ENCODE measurements at places on chromosomes 5 and 9. TPM values are rescaled to one million over a fixed set of nuclear protein-coding genes. Genes with fewer than 3 reads are reported as not detected.
A peak's percentile ranks its signal among the peaks of the same experiment; 100 is the strongest.

GRCh38 chr9:2125906-2126305 is 110.8 kb downstream of the SMARCA2 start:
- peaks cover 24% of the 10 kb centered on the region for H3K4me1 ChIP-seq
- no peaks in the 10 kb centered on the region for H3K27me3 ChIP-seq
- DNase-seq, result no peak
- no peak overlapping the region for H3K27ac ChIP-seq
- H3K36me3 ChIP-seq, result peaks cover 8% of the 10 kb centered on the region

- peak; percentile 42 for DNase-seq
- peak overlapping the region; percentile 97 for H3K27ac ChIP-seq
- no peaks in the 10 kb centered on the region for H3K36me3 ChIP-seq
- peak overlapping the region; percentile 64 for H3K4me3 ChIP-seq
- peaks cover 8% of the 10 kb centered on the region for H3K4me1 ChIP-seq
These were observed 421 bp downstream of the RUSC2 start for GRCh38 chr9:35490155-35490909.

Gene FGF10
- total RNA-seq, result 13.5 TPM

DNA sequence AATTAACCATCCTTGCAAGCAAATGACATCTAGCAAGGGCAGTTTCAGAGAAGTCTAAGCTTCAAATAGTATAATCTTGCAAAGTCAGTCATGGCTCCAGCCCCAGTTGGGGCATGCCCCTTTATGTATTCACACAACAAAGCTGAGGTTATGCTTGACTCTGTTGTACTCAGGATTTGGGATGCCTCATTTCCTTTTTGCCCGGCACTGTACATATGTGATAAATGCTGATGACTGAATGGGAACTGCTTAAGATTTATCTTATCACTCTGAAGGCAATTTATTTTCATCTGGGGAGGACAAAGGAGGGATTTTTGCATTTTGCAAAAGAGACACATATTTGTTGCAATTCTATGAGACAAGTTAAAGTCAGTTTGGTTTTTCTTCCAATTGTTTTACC is 219.2 kb downstream of the TRPM3 start:
- no peaks in the 10 kb centered on the region for H3K27me3 ChIP-seq
- no peak for DNase-seq
- H3K27ac ChIP-seq, result no peak overlapping the region

GRCh38 chr9:70013598-70014196 is 30.0 kb upstream of the MAMDC2 start:
- no peaks in the 10 kb centered on the region for H3K27me3 ChIP-seq
- no peak overlapping the region for H3K27ac ChIP-seq
- H3K36me3 ChIP-seq, result no peaks in the 10 kb centered on the region
- DNase-seq, result no peak
- no peak overlapping the region for H3K4me3 ChIP-seq

Gene MAMDC4
- total RNA-seq, result 11.4 TPM

- no peak overlapping the region for H3K27ac ChIP-seq
- H3K36me3 ChIP-seq, result peaks cover under 1% of the 10 kb centered on the region
These were observed 114.1 kb downstream of the CDK5RAP2 start for GRCh38 chr9:120465685-120466407.

GRCh38 chr5:169013846-169014245 is 287.1 kb downstream of the SLIT3 start:
- peak overlapping the region; percentile 65 for H3K27ac ChIP-seq
- no peaks in the 10 kb centered on the region for H3K27me3 ChIP-seq
- DNase-seq, result peak; percentile 32
- H3K36me3 ChIP-seq, result no peaks in the 10 kb centered on the region
- peaks cover 26% of the 10 kb centered on the region for H3K4me1 ChIP-seq

Gene PHF24
- total RNA-seq, result 0.67 TPM

Gene NDFIP1
- total RNA-seq, result 338 TPM

GRCh38 chr5:53161876-53162275 is 52.3 kb upstream of the MOCS2 start:
- no peak overlapping the region for H3K27ac ChIP-seq
- H3K4me1 ChIP-seq, result peaks cover 13% of the 10 kb centered on the region
- DNase-seq, result no peak
- no peaks in the 10 kb centered on the region for H3K36me3 ChIP-seq
- no peak overlapping the region for H3K4me3 ChIP-seq

- H3K4me3 ChIP-seq, result no peak overlapping the region
- H3K4me1 ChIP-seq, result no peaks in the 10 kb centered on the region
- no peak for DNase-seq
These were observed 200.3 kb downstream of the HSPA4 start for GRCh38 chr5:133252133-133252480.

DNA sequence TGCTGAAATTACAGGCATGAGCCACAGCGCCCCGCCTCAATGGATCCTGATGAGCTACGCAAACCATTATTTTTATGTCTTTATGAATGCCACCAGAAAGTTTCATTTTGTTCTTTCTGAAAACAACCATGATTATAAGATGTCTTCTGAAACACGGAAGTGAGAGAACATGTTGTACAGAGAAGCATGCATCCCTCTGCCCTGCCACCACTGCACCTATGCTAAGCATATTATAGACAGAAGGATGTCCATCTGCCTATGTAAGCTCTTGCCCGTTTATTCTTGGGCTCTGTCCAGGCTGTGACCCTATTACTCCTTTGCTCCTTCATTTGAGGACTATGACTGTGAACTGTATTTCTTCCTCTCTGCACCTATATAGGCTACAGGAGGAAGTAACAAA is 74.3 kb downstream of the GRAMD2B start:
- H3K4me3 ChIP-seq, result no peak overlapping the region
- H3K27ac ChIP-seq, result no peak overlapping the region
- H3K36me3 ChIP-seq, result no peaks in the 10 kb centered on the region
- H3K4me1 ChIP-seq, result peaks cover 7% of the 10 kb centered on the region
- DNase-seq, result no peak
- no peaks in the 10 kb centered on the region for H3K27me3 ChIP-seq

Gene ZDHHC11B
- 2.3 TPM for total RNA-seq

GRCh38 chr5:117776977-117777376 is 1202.4 kb upstream of the SEMA6A start:
- H3K4me1 ChIP-seq, result no peaks in the 10 kb centered on the region
- H3K27ac ChIP-seq, result no peak overlapping the region
- H3K27me3 ChIP-seq, result no peaks in the 10 kb centered on the region
- no peak for DNase-seq

- DNase-seq, result no peak
- no peaks in the 10 kb centered on the region for H3K27me3 ChIP-seq
- H3K4me3 ChIP-seq, result no peak overlapping the region
- peaks cover 42% of the 10 kb centered on the region for H3K4me1 ChIP-seq
- H3K27ac ChIP-seq, result no peak overlapping the region
These were observed 3.4 kb downstream of the PBX3 start for GRCh38 chr9:125750627-125751011.

Gene IL5
- total RNA-seq, result not detected

Gene TAF11L2
- total RNA-seq, result not detected

Gene CDH9
- total RNA-seq, result not detected

Gene XRCC4
- 11.6 TPM for total RNA-seq

DNA sequence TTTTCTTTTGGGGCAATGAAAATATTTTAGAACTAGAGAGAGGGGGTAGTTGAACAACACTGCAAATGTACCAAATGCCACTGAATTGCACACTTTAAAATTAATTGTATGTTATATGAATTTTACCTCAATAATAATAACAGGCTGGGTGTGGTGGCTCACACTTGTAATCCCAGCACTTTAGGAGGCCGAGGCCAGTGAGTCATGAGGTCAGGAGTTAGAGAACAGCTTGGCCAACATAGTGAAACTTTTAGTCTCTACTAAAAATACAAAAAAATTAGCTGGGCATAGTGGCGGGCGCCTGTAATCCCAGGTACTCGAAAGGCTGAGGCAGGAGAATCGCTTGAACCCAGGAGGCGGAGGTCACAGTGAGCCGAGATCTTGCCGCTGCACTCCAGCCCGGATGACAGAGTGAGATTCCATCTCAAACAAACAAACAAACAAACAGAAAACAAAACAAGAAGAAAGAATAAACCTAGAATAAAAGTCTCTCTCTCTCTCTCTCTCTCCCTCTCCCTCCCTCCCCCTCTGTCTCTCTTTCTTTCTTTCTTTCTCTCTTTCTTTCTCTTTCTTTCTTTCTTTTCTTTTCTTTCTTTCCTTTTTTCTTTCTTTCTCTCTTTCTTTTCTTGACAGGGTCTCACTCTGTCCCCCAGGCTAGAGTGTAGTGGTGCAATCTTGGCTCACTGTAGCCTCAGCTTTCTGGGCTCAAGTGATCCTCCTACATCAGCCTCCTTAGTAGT is 91.1 kb downstream of the BASP1 start:
- no peak overlapping the region for H3K4me3 ChIP-seq
- no peaks in the 10 kb centered on the region for H3K27me3 ChIP-seq
- no peak overlapping the region for H3K27ac ChIP-seq
- DNase-seq, result no peak

GRCh38 chr5:134568761-134569695 is 43.6 kb downstream of the JADE2 start:
- peaks cover 19% of the 10 kb centered on the region for H3K4me1 ChIP-seq
- peak; percentile 94 for DNase-seq
- peak overlapping the region; percentile 53 for H3K27ac ChIP-seq
- peaks cover 62% of the 10 kb centered on the region for H3K36me3 ChIP-seq

Gene TEK
- 12.7 TPM for total RNA-seq

Gene SHROOM1
- 17.3 TPM for total RNA-seq

DNA sequence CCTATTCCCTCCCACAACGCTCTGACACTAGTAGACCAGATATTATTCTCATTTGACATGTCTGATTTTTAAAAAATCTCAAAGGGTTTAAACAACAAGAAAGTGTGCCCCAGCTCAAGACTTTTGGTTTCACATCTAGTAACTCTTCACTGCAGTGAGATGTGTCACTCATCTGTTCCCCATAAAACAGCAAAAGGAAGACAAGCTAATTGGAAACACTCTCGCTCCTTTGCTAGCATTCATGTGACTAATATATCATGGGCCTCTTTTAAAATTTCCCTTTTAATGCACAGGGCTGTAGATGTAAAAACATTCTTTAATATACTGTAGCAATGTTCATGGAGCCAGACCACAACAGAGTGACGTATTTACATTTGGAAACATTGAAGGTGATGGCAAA is 372.6 kb downstream of the ZNF608 start:
- H3K27me3 ChIP-seq, result no peaks in the 10 kb centered on the region
- H3K4me3 ChIP-seq, result no peak overlapping the region
- no peaks in the 10 kb centered on the region for H3K4me1 ChIP-seq
- no peak overlapping the region for H3K27ac ChIP-seq
